Fibroblast of skin of left biceps (primary cell): ENCODE measurements at places on chromosomes 2 and 18.

DNA sequence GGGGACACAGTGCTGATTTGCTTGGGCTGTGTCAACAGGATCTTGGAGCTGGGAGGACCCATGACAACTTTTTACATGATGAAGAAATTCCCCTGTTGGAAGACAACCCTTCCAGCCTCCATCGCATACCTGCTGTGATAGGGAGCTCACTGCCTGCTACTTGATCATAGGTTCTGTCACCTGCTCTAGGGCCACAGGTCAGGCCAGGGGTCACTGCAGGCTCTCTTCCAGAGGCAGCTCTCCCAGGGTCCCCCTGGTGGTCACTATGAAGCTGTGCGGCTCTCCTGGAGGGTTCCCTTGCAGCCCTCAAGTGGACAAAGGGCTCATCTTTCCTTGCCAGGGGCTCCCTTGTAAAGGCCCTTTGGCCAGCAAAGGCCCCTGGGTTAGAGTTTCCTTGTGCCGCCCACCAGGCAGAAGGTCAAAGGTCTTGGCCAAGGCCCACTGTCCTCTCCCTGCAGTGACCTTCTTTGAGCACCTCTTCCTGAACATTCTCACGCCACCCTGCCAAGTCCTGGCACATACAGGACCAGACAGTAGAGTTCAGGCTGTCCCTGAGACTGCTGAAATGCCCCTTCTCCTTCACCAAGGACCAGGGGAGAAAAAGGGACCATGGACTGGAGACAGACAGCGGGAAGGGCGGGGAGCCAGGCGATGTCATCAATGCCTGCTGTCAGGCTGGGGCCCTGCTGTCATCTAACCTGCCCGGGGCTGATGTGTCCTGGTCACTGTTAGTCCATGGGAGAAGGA lies 345.1 kb downstream of the DYSF start:
- DNase-seq, result no peak

GRCh38 chr2:48991415-48992131 lies 162.7 kb downstream of the FSHR start:
- no peak for DNase-seq

GRCh38 chr2:241063093-241063551 lies 39.0 kb downstream of the MTERF4 start:
- no peak for DNase-seq

GRCh38 chr18:61988100-61988499 lies 95.3 kb upstream of the RNF152 start:
- DNase-seq, result no peak

DNA sequence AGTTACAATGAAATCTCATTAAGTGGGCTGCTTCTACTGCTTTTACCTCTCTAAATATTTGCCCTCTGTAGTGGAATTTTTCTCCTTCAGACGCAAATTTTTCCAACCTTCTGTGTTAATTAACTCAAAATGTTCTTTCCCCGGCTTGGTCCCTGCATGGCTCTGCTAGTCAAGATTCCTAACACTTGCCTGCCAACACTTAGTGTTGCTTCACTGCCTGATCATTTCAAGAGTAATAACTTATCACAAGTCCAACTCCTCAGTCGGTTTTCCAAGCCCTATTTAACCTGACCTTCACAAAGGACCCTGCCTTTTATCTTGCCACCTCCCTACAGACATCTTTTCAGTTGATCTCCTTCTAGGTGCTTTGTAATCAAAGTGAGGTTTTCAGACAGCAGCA lies 142.7 kb downstream of the HRH4 start:
- no peak for DNase-seq

DNA sequence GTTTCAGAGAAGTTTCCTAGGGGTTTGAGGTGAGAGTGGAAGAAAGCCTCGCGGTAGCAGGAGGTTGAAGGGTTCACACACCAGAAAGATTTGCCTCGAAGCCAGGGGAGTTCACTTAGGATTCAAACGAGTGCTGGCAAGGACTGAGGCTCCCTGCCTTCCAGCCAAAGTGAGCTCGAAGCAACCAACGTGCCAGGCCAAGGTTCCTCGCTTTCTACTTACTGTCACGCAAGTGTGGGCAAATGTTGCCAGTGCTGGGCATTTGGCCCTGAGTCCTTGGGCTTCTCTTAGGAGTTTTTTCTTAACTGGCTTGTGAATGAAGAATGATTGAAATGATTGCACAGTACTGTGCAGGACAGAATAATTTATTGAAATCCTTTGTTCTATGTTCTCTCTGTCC lies 53.6 kb downstream of the TMEM178A start:
- no peak for DNase-seq

DNA sequence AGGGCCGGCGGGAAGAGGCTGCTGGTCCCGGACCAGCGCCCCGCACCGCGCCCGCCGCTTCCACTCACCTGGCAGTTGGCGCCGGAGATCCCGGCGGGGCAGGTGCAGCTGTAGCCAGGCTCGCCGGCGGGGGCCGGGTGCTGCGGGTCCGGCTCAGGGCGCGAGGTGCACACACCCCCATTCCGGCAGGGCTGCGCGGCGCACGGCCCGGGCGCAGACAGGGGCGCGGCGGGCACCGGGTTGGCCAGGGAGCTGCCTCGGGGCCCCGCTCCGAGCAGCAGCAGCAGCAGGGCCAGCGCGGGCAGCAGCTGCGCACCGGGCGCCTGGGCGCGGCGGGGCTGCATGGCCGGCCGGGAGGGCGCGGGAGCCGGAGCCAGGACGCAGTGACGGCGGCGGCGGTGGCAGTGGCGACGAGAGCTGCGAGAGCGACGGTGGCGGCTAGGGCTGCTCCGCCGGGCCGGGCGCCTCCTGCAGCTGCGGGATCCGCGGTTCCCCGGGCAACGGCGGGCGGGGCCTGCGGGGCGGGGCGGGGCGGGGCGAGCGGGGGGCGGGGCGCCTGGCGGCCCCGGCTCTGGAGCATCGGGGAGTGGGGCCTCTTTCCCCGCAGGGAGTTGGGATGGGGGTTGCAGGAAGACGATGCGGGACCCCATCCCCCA lies at the start of gene DNER:
TSS of gene DNER (minus strand) at position 476 of the 656 bp plus-strand sequence. CDS start at position 344, 132 bp downstream.
- DNase-seq, result no peak

GRCh38 chr2:112698834-112699515 lies 21.8 kb upstream of the NT5DC4 start:
- DNase-seq, result no peak

DNA sequence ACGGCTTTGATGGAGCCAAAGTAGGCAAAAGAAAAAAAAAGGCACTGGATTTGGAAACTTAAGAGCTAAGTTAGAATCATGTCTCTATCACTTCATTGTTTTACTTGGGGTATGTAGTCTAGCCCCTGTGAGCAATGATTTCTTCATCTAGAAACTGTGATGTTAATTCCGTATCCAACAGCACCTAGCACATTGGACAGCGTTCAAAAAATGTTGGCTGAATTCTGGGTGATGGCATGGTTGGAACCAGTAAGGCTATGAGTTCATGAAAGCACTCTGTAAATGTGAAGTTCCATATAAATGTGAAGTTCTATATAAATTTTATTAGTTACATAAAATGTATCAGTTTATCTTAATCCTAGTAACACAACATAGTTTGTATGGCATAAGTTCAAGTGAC lies 308.5 kb upstream of the HNMT start:
- no peak for DNase-seq

DNA sequence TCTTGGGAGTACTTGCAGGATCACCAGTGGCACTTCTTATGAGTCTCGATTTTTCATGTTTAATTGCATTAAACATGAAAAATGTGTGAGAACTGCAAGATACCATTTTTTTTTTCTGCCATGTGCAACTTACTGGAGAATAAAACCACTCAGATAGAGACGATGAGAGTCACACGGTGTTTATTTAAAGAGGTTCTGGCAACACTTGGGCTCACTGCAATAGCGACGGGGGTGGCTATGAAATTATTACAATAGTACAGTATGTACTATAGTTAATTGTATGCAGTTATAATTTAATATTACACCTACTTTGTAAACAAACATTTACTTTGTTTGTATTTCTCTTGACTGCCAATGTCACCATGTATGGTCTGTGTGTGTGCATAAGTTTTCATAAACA lies 479.8 kb downstream of the NUP35 start:
- DNase-seq, result no peak

- DNase-seq, result no peak
These were observed 75.5 kb upstream of the HS6ST1 start for GRCh38 chr2:128394007-128394730.

GRCh38 chr2:130736487-130736886 lies 7.6 kb downstream of the GPR148 start:
- no peak for DNase-seq

DNA sequence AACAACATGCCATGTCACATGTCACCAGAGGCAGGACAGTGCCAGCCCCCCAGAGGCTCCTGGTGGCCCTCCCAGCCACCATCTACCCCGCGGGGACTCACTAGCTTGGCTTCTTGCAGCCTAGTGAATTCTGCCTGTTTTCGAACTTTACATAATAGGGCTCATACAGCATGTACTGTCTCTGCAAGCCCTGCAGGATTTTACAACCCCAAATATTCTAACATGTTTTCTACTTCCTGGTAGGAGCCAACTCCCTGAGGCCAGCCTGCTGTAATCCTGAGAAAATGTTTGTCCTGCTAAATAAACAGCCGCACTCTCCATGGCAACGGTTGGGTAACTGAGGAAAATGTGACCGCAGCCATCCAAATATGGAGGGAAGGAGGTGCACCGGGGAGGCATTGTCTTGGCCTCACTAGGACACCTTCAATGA lies 2.7 kb downstream of the PER2 start:
- DNase-seq, result peak; percentile 19

DNA sequence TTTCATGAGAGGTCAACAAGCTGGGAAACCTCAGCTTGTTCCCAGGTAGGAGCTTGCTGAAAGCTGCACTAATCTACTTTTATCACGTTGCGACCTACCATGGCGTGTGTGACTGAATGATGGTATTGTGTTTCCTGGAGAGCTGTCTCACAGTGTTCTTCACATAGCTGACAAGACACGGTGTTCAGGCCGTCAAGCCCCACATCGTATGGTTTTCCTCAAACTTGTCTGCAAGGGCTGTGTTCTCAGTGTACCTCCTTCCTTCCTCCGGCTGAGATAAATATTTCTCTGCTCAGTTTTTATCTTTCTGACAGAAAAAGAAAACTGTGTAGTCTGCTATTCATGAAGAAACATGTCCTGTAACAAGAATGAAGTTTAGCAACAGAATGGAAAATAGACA lies 244.8 kb downstream of the DCDC2C start:
- DNase-seq, result no peak

GRCh38 chr18:74996055-74996454 lies 212.9 kb downstream of the PTGR3 start:
- no peak for DNase-seq

GRCh38 chr2:7196883-7197282 lies 279.7 kb downstream of the RNF144A start:
- DNase-seq, result no peak

GRCh38 chr2:62340994-62341484 lies 145.1 kb downstream of the B3GNT2 start:
- no peak for DNase-seq

- no peak for DNase-seq
These were observed 5.1 kb downstream of the NEUROD1 start for GRCh38 chr2:181675254-181675653.

DNA sequence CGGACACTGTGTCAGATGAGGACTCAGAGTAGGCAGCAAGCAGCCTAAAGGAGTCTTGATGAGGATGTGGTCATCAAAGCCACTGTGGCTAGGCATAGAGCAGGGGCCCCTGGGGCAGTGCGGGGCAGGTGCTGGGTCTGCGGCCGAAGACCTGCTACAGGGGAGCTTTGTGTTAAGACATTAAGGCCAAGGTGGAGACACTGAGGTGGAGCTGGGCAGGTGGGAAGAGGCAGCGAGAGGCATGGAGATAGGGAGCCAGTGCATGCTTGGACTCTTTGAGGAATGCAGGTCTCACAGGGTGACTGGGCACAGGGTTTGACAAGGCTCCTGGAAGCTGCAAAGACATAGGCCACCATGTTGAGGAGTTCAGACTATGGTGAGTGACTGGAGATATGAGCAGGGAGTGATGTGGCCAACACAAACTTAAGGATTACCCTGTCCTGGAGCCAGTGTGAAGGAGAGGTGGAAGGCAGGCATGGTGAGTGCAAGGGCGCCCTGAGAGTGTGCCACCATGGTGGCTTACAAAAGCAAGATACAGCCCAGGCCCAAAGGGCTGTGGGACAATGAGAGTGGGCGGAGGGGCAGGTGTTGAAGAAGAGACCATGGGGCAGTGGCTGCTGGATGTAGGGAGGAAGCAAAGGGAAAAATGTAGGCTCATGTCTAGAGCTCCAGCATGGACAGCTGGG lies 450.9 kb upstream of the HS6ST1 start:
- no peak for DNase-seq

DNA sequence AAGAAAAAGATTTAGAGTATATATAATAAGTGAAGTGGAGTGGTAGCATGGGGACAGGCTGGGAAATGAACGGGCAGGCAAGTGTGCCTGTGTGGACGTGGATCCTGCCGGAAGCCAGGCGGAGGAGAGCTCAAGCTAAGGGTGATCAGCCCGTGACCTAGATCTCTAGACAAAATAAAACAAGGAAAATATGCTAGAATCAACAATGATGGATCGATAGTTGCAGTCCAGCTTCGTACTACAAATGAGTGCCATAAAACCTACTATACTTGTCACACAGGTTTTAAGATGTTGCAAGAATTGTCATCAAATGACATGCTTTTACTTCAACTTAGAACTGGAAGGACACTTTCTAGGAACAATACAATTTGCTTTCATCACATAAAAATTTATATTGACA lies 8.5 kb downstream of the EIF2AK2 start:
- no peak for DNase-seq

DNA sequence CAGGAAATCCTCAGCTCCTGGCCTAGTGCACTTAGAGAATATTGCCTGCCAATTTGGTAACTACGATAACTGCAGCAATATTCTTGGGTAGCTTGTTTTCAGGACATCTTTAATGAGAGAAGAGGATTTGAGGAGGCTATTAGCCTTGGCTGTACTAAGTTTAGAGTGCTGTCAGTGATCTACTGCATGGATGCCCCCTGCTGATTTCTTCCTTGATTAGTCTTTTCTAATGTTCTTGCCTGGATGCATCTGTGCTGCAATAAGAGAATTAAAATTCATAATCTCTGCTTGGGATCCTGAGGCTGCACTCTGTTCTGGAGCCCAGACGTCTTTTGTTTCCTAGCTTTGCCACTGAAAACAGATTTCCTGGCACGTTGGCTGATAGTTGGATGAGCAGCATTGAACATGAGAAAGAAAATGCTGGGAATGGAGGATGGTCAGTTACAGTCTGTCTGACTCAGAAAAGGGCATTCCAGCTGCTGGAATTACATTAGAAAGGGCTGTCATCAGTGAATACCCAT lies 115.4 kb downstream of the CCDC85A start:
- no peak for DNase-seq

GRCh38 chr2:72115110-72116080 lies 32.3 kb downstream of the CYP26B1 start:
- peak; percentile 51 for DNase-seq

- DNase-seq, result no peak
These were observed 134.5 kb upstream of the CCDC68 start for GRCh38 chr18:55093808-55094207.

DNA sequence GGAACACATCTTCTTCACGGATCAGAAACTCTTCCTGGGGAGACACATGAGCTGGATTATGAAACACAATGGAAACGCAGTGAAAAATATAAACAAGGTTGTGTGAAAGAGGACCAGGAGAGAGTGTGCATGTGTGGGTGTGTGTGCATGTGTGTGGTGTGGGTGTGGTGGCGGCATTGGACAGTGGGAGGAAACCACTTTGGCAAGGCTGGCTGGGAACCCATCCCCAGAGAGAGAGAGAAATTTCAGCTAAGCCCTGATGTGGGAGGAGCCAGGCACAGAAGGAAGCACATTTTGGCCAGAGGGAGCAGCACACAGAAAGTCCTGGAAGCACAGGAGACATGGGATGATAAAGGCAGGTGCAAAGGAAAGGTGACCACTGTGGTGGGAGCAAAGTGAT lies 147.6 kb upstream of the COPS8 start:
- DNase-seq, result no peak
